ENCODE measurements at places on chromosomes 6 and 20. TPM values are rescaled to one million over a fixed set of nuclear protein-coding genes. Genes with fewer than 3 reads are reported as not detected.

- no peak for DNase-seq
Measured at GRCh38 chr6:38483526-38483925, 156.2 kb downstream of the BTBD9 start.

DNA sequence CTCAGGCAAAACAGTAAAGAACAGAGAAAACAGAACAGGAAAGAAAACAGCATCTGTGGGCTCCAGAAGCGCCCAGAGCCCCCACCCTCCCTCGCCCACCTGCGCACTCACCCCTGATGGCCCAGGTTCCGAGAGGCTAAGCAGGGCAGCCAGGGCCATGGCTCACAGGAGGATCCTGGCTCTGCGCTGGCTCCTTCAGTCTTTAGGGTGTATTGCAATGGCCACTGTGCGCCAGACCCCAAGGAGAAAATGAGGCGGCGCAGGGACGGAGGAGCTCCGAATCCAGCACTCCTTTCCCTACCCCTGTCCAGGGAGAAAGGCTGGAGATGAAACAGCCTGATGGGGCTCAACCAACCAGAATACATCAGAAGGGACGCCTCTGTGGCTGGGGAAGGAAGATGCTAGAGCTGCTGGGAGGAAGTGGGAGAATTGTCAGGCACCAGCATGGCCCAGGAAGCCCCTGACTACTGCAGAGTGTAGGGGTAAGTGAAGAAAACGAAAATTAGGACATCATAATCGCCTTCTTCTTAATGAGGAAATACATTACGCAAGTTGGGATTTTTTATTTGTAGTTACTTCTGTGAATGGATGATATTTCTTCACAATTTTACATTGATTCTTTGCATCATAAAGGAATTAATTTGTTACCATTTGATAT lies 49.0 kb downstream of the COL11A2 start:
- DNase-seq, result no peak

DNA sequence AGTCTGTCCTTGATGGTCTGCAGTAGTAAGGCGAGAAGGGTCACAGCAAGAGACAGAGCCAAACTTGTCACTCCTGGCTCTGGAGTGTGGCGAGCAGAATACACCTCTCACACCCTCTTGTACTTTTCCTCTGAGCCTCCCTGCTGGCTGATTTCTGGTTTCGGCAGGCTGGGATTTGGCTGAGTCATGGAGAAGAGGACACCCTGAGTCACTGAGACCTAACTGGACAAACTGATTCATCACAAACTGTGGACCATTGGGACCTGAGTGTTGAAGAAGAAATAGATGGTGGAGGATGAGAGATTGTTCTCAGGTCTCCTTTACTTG lies 101.7 kb downstream of the F13A1 start:
- no peak for DNase-seq

GRCh38 chr6:124964764-124965105 lies 2.5 kb downstream of the RNF217 start:
- DNase-seq, result no peak

- DNase-seq, result no peak
Measured at GRCh38 chr20:408843-409696, 971 bp downstream of the RBCK1 start.

DNA sequence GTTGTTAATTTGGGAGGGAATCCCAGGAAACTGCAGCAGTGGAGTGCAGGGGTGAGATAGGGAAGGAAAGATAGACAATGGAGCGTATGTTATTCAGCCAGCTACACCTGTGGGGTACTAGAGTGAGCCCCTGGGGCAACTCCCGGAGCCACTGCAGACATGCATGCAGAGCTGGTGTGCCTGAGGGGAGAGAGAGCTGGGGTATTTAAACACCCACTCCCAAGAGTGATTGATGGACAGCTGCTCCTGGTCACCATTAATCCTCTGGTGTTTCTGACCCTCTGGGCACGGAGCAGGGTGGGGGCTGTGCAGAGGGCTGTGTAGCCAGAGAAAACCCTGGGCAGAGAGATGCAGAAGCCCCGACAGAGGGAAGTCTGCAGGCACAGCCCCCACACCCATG lies 146.7 kb upstream of the CDH4 start:
- DNase-seq, result no peak

DNA sequence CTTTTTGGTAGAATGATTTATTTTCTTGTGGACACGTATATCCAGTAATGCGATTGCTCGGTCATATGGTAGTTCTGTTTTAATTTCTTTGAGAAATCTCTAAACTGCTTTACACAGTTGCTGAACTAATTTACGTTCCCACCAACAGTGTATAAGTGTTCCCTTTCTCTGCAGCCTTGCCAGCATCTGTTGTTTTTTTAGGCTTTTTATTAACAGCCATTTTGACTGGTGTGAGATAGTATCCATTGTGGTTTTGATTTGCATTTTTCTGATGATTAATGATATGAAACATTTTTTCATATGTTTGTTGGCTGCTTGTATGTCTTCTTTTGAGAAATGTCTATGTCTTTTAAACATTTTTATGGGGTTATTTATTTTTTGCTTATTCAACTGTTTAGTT lies 196.7 kb downstream of the MOXD1 start:
- no peak for DNase-seq

The CLPSL2 gene
- polyA plus RNA-seq, result not detected

The CCN6 gene
- polyA plus RNA-seq, result 0.90 TPM

The TBC1D7 gene
- 30.4 TPM for polyA plus RNA-seq
